Panc1 (cell line): ENCODE measurements at places on chromosomes 4 and X.

GRCh38 chrX:68681443-68681941 is 34.0 kb downstream of the STARD8 start:
- DNase-seq, result no peak

DNA sequence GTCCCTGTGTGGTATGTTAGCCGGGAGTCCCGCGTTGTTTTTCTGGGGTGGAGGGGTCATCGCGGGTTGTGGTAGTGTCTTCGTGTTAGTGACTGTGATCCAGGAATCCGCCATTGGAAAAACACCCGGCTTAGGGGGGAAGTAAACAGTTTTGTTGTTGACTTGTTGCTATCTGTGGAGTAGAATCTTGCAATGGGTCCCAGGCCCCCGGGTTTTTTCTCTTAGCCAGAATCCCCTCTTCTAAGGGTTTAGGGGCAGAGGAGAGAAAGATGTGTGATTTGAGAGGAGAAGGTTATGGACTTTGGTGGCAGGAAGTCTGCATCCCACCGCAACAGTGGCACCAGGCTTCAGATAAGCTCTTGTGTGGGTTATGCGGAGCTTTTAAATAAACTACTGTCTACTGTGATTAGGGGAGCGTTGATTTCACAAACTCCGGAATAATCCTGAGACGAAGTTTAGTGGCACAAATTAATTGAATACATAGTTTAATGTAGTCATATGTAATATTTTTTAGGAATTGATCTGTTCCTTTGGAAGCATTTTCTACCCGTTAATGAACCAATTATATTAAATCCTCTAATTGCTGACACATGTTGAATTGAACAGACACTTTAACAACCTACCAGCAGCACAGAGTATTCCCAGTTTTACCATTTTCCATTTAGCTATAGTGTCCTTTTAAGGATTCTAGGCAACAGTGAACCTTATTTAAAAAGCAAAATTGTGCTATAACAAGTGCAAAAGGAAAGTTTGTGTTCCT is 1.4 kb downstream of the DDX3X start:
- DNase-seq, result no peak

GRCh38 chr4:168659741-168660465 is 163.1 kb downstream of the PALLD start:
- no peak for DNase-seq

- DNase-seq, result no peak
Measured at GRCh38 chrX:111661241-111661640, 19.7 kb upstream of the ALG13 start.

DNA sequence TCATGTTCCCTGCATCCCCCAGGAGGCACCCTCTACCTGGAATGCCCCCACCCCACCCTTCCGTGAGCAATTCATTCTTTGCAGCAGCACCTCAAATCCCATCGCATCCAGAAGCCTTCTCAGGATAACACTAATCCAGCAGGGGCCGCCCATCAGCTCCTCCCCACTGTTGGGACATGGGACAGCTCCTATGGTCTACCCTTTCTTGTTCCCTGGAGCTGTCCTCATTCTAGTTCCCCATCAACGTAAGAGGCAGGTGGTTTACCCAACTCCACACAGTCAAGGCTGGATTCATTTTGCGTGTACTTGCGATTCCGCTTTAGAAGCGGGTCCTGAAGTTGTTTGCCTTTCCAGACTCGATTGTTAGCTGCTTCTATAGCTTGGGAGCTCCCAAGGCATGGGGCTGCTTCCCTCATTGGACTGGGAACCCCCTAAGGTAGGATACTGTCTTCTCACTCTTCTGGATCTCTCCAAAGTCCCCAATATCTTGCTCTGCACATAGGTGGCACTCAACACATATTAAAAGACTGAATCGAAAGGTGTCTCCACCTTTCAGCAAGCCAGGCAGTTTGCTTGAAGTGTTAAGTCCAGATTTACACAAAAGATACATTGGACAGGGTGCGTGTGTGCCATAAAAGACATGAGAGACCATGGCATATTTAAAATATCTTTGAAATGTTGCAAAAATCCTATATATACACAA is 942 bp upstream of the APLN start:
- DNase-seq, result no peak

GRCh38 chr4:1290165-1290977 is 680 bp downstream of the MAEA start:
- DNase-seq, result no peak

DNA sequence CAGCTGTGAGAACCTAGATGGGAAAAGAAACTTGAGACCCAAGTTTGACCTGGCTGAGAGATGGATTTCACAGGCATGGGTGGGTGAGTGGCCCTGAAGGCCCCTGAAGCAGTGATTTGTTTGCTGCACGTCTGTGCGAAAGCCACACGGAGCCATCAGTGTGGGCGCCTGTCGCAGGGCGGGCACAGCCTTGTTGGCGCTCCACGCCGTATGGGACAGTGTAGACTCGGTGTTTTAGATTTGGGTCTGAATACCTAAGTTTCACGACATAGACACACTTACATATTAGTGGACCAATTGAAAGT is 21.9 kb upstream of the UVSSA start:
- DNase-seq, result no peak

DNA sequence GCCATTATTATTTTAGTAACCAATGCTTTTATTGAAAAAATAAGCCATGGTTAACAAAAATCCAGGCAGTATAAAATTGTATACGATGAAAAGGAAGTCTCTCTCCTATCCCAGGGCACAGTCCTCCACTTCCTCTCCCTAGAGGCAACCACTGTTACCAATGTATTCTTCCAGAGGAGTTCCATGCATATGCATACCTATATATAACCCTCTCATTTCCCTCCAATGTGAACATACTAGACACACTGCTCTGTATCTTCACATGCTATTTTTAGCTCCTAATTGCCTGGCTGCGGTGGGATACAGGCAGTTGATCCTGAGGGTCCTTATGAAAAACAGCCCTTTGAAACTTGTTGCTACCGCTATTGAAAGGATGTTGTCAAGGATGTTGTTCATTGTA is 33.8 kb downstream of the PRPS1 start:
- no peak for DNase-seq

- DNase-seq, result no peak
Measured at GRCh38 chrX:139079789-139080188, 368.3 kb upstream of the FGF13 start.

- no peak for DNase-seq
Measured at GRCh38 chrX:46198858-46199257, 346.4 kb downstream of the ZNF674 start.

DNA sequence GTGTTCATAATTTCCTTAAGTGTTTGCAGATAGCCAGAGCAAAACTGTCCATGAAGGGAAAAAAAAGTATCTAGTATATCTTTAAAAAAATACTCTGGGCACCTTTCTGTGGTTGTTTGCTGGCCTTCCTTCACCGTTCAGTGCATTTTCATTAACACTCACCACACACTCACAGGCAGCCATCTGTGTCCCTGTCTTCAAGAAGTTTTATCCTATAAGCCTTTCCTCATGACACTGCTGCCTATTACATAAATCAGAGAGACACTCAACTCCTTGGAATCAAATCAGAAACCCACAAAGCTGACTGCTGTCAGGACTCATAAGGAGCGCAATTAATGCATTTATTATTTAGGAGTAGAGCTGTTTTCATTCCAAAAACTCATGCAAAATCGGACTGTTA is 1720.2 kb downstream of the PCDH7 start:
- DNase-seq, result no peak

- DNase-seq, result peak; percentile 7
Measured at GRCh38 chr4:150573534-150573933, 8.4 kb upstream of the MAB21L2 start.

- DNase-seq, result no peak
Measured at GRCh38 chr4:118769161-118769560, 66.8 kb downstream of the SEC24D start.
